ENCODE measurements at places on chromosomes 2 and 18.

GRCh38 chr18:28153485-28154065 is 23.4 kb downstream of the CDH2 start:
- DNase-seq = no peak

GRCh38 chr2:10150436-10150835 is 27.9 kb downstream of the RRM2 start:
- DNase-seq = no peak

GRCh38 chr2:139033300-139033699 is 253.1 kb upstream of the NXPH2 start:
- no peak for DNase-seq

GRCh38 chr18:51801514-51801913 is 538.5 kb upstream of the DCC start:
- no peak for DNase-seq

DNA sequence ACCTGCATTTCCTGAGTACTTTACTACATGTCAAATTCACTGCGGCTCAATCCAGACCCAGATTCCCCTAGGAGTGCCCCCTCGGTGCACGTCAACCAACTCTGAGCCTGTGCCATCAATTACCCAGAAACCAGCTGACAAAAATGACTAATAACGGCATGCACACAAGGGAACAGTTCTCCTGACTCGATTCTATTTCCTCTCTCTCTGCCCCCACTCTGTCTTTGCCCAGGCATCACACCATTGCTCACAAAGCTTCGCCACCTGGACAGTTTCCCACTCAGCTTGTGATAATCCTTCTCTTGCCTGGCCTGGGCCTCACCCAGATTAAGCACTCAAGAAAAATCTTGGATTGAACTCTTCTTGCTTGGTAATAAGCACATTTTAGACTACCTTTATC is 115.3 kb upstream of the NDUFV2 start:
- DNase-seq = no peak

- DNase-seq = no peak
Measured at GRCh38 chr2:207473049-207473930, 56.5 kb upstream of the CREB1 start.

- DNase-seq = peak; percentile 4
Measured at GRCh38 chr2:71614976-71615766, 161.8 kb downstream of the DYSF start.

DNA sequence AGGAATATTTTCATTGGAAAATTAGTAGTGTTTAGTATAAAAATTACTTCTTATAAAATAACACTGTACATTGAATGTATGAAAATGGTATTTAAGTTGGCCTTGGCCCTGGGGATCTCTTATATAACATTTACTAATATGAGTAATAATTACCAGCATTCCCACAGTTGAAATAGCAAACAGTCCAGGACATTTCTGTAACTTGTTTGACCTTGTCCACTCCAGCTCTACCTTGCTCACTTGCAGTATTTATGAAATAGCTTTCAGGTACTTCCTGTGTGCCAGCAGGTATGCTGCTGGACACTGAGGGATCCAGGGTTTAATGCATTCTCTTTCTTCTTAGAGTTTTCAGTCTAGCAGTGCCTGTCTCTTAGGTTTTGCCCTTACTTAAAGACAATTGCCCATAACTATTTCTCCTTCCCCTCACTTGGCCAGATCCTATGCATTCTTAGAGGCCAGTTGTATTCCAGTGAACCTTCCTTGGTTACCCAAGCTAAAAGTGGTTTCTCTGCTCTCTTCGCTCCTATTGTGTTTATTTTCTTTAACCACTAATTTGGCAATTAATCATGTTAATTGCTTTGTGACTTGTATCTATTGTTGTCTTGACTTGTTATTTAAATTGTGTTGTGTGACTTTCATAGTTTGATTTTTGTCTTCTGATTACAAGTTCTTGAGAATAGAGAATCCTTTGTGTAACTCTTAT is 25.9 kb downstream of the BABAM2 start:
- DNase-seq = no peak

DNA sequence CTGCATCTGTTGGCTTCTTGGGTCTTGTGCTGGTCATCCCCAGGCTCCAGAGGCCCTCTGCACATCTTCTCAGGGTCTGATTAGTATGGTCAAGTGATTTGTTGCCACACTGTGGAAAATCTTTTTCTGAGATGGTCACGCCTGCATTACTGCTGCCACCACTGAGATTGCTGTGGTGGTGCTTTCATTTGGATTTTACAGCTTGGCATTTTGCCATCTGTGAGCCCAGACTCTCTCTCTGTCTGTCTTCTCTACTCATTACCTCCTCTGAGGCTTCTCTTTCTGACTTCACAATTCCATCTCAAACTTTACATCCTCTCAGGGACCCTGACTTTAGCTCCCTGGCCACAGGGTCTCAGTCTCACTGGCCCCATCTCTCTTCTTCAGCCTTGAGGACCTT is 154.6 kb downstream of the LRRTM1 start:
- no peak for DNase-seq

- DNase-seq = no peak
Measured at GRCh38 chr2:52356556-52356955, 1324.6 kb upstream of the NRXN1 start.

DNA sequence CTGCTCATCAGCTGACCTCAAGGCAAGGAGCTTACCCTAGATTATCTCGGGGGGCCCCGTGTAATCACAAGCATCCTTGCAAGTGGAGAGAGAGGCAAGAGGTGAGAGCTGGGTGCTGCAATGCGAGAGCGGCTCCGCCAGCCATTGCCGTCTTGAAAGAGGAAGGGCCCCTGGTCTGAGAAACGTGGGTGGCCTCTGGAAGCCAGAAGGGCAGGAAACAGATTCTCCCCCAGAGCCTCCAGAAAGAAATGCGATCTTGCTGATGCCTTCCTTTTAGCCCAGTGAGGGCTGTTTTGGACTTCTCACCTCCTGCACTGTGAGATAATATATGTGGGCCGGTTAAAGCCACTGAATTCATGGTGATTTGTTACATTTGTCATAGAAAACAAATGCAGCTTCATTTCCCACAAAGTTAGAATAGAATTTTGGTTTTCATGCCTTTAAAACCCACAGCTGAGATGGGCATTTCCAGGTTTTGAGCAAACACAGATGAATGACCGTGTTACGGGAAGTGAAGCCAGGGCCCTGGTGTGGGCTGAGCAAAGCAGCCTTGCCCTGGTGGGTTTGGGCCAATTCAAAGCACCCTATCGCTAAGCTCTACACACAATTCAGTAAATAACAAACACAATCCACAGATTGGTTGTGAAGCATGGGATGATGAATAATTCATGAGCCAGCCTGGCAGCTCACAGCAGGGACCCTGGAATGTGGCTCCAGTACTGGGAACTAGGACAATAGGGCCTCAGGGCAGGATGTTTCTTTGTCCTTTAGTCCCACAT is 319.9 kb upstream of the HS6ST1 start:
- no peak for DNase-seq

DNA sequence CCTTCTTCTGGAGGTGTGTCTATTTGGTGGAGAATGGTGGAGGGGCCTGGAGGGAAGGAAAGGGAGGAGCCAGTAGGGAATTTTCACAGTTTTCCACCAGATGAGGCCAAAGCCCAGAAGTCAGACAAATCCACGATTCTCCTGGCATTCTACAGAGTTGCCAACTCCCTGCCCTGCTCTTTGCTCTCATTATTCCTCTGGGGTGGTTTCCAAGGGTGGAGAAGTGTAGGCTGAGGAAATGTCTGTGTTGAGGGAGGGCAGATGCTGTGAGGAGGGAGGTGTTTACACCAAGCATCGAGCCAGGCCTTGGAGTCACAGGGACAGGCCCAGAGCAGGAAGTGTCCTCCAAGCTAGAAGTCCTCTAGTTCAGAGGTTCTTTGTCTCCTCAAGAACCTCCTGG is 124.1 kb upstream of the LGALSL start:
- no peak for DNase-seq

DNA sequence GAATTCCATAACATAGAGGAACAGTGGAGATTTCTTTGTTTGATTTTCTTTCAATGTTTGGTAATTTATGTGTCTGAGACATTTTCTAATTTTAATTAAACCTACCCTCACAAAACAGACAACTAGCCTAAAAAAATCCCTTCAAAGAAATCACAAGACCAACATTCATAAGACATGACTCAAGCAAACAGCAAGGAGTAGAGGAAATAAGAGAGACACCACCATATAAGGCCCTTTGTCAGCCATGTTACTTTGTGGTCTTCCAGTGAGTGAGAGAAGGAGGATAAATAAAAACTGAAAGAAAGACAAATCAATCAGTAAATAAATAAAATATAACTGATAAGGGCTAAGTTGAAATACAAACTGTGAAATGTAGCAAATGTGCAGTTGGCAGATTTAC is 830.8 kb upstream of the SLC39A10 start:
- no peak for DNase-seq

GRCh38 chr2:27634291-27634690 is 5.4 kb downstream of the GPN1 start:
- DNase-seq = no peak

DNA sequence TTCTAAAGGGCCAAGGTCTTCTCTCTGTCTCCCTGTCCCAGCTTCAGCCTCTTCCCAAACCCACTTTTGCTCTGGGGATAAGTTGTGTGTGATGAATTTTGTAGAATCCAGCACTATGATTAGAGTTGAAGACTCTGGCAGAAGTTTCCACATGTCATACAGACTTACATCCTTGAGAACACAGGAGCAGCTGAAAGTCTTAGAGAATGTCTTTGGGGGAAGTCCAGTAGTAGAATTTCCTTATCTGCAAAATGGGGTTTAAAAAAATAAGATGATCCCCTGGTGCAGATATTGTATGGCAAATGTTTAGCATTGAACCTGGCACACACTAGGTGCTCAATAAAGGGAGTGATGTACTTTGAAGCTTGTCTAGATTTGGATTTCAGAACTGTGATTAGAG is 65.2 kb downstream of the TMEM247 start:
- no peak for DNase-seq

DNA sequence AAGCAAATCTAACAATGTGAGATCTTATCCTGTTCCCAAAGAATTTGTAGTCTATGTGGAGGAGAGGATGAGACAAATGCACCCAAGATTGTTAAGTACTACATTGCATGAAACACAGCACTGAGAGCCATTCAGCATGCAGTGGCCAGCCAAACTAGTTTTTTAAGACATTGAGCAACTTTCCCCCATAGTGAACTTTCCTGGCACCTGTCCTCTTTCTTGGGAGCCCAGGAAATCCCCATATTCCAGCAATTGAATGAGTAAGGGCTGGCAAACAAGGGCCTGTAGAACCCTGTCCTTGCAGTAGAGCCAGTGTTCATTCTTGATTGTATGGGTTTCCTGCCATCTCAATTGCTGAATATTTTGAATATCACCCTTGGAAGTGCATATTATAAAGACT is 58.8 kb upstream of the FIGN start:
- DNase-seq = no peak

- DNase-seq = no peak
Measured at GRCh38 chr18:62938006-62938405, 222.7 kb downstream of the PHLPP1 start.

Data from activated CD4-positive, CD25-positive, alpha-beta regulatory T cell treated with anti-CD3 and anti-CD28 coated beads, Interleukin-2, amount 50 U/mL, for 72 hours (primary cell).